Hematopoietic multipotent progenitor cell treated with erythropoietin and hydrocortisone succinate and interleukin-3 and kit ligand, for 15 days (in vitro differentiated cells): ENCODE measurements at places on chromosomes 16 and 17.
A peak's percentile ranks its signal among the peaks of the same experiment; 100 is the strongest.

DNA sequence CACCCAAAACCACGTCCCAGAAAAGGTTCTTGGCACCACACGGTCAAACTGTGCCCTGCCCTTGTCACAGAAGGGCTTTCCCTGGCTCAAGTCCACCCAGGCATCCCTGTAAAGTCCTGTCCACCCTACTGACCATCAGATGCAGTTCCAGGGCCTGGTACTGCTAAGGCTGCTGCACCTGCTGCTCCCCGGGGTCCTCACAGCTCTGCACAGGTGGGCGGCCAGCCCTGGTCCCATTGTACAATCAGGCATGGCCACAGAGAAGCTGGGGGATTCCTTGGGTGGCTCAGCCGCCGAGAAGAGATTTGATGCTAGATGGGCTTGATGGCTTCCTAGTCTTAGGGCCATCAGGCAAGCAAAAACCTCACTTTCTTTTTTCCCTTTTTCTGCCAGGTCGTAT lies 15.3 kb downstream of the ABCA3 start:
- DNase-seq = no peak

DNA sequence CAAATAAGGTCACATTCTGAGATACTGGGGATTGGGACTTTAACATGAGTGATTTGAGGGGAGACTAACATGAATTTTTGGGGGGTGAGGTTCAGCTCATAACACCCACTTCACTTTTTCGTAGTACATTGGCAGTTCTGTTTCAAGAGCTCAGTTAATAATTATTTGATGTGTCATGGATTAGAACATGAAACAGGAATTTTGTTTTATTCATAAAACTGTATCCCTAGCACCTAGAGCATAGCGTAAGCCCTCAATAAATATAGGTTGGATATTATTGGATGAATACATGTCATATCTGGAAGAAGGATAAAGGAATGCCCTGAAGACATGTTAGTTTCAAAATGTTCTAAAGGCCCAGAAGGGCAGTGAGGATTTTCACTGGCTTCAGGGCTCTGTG lies 119.8 kb downstream of the PRKCA start:
- DNase-seq = no peak

DNA sequence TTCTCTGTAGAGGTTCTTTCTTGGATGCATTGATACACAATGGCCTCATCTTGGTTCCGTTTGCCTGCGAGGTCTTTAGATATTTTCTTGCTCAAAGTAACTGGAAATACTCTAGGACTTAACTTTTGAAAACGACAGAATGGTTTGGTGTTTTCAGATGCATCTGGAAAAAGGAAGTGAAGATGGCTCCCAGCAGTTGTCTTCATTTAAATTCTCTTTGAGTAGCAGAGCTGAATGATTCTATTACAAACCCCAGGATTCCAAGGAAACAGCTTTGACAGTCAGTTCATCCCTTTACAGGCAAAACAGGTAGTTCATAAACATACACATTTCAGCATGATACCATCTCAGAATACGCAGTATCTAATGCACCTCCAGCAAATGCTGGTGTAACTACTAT lies 54.8 kb downstream of the PSMD12 start:
- no peak for DNase-seq

DNA sequence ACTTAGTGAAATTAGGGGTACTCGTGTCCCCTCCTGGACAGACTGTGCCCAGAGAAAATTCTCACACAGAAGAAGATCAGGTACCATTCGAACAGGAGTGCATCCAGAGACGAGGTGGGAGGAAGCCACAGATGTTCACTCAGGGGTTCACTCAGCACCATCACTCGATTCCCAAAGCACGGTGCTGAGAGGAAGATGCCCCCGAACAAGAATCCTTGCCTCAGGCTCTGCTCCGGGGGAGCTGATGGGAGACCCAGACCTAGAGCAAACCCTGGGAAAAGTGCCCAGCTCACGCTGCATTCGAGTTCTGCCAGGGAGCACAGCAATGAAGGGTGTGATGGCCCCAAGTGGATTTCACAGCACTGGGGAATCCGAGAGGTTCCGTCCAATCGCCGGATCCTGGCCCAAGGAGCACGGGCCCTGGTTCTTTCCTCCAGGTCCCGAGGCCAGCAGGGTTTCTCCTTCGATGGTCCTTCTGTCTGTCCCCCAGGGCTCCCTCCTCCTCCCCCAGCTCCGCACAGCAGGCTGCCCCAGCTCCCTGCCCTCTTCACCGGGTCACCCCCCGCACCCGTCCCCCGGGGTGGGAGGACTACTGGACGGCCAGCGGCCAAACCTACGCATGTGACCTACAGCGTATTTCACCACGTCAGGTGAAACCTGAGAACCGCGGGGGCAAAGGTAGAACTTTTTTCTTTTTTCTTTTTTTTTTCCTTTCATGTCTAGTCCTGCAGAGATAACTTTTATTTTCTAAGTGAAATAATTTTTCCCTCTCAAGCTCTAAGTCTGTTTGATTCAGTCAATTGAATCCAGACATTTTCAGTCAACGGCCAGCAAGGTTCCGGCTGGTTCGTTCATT lies 10.2 kb upstream of the UBE2I start:
- no peak for DNase-seq

DNA sequence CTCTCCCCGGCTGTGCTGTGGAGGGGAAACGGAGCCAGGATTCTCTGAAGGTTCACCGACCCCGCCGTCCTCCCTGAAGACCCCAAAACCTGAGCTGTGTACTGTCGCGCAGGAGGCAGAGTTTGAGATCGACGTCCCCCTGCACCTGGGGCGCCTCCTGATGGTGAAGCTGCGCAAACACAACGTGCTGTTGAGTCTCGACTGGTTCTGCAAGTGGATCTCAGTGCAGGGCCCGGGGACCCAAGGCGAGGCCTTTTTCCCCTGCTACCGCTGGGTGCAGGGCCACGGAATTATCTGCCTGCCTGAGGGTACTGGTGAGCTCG lies 62.6 kb upstream of the TEKT1 start:
- no peak for DNase-seq

- no peak for DNase-seq
Measured at GRCh38 chr16:48559462-48560211, 50.3 kb downstream of the N4BP1 start.

GRCh38 chr17:50731575-50732460 lies 12.4 kb downstream of the LUC7L3 start:
- peak; percentile 69 for DNase-seq

- DNase-seq = no peak
Measured at GRCh38 chr17:58515286-58515685, 848 bp upstream of the MTMR4 start.

- DNase-seq = no peak
Measured at GRCh38 chr16:19499006-19499405, 22.9 kb downstream of the GDE1 start.

DNA sequence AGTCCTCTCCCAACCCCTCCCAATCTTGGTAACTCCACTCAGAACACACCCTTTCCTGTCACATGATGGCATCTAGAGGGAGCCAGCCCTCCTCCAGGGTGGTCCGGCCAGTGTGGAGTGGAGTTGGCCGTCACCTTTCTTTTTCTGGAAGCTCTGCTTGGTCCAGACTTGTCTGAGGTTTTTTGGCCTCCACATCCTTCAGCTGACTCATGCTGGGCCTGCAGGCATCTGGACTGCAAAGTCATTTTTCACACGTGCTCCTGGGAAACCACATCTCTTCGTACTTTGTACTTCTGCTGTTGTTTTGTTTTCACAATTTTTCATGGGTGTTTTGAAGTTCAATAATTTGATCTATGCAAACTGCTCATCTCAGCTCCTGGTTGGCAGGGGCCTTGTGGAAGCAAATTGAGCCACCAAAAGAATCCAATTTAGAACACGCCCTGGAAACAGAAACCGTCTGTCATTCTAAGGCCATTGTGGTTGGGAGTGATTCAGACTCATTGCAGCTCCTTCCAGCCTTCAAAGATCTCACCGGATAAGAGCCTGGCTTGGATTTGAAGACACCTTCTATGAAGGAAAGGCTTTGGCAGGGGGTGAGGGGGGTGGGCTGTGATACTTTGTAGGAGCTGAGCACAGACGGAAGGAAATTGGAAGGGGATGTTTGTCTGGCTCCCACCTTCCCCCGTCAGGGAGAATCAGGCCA lies 42.4 kb upstream of the NF1 start:
- DNase-seq = no peak

DNA sequence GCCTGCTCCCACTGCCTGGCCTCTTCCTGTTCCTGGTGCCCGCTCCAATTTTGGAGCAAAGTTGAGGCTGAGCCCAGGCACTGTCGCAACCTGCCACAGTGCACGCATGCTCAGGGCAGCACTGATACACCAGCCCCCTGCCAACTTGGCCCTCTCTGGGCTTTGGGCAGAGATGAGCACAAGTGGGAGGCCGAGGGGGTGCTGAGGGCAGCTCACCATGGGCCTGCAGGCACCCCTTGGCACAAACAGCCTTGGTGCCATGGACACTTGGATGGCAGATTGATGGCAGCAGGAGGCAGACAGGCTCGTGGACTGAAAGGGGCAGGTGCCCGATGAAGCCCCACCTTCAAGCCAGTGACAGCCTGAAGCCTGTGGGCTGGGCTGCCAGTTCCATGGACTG lies 42.9 kb downstream of the PIGL start:
- no peak for DNase-seq

DNA sequence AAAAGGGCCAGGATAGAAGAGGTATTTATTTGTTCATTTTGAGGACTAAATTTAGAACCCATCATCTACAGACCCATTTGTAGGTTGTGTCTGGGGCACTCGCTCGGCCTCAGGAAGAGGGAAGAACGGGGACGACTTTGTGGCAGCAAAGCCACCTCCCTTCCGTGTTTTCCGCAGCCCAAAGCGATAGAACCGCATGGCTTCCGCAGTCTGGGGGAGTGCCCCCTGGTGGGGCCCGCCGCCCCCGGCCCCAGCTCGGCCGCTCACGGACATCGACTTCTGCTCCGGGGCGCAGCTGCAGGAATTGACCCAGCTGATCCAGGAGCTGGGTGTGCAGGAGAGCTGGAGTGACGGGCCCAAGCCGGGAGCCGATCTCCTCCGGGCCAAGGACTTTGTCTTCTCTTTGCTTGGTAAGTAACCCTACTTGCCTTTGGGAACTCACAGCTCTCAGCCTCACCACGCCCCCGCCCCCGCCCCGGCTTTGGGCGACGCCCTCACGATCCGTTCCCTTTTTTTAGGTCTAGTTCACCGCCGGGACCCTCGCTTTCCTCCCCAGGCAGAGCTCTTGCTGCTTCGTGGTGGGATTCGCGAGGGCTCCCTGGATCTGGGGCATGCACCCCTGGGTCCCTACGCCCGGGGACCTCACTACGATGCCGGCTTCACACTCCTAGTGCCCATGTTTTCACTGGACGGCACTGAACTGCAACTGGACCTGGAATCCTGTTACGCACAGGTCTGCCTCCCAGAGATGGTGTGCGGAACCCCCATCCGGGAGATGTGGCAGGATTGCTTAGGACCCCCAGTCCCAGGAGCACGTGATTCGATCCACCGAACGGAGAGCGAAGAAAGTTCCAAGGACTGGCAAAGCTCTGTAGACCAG lies 681 bp downstream of the TMEM102 start:
- DNase-seq = peak; percentile 42

GRCh38 chr16:20051147-20051546 lies 22.5 kb downstream of the GPR139 start:
- no peak for DNase-seq

DNA sequence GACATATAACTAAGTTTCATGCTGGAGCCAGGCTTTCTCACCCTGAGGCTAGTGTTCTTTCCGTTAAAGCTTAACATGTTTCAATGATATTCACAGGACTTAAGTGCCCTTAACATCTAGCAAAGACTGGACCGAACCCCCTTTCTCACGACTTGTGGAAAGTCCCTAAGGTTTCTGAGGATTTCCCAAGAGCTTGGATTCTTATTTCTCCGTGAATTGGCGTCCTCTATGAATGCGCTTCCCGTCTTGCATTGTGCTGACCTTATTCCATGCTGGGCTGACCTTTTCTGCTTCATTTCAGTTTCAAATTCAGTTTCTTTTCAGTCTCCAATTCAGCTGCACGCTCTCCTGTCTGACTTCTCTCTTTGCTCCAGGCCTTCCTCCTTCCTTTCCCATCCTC lies 206.4 kb downstream of the HS3ST3A1 start:
- DNase-seq = no peak

- no peak for DNase-seq
Measured at GRCh38 chr16:65054457-65054856, 67.4 kb downstream of the CDH11 start.

GRCh38 chr16:7315813-7316212 lies 16.8 kb upstream of the RBFOX1 start:
- DNase-seq = no peak

DNA sequence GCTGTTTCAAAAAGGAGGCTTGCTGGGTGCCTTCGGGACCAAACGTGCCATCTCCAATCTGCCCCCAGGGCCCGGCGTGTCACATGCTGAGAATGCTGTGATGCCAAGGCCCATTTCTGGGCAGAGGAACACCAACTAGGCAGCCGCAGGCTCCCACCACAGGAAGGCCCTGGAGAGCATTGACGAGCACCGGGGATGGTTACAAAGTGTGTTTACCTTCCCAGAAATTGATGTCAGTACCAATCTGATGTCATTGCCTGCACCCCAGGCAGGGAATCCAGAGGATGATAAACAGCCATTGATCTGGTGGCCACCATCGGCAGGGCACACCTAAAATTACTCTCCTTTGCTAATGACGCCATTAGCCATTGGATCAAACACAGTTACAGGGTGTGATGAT lies 418.1 kb upstream of the CDH5 start:
- no peak for DNase-seq

DNA sequence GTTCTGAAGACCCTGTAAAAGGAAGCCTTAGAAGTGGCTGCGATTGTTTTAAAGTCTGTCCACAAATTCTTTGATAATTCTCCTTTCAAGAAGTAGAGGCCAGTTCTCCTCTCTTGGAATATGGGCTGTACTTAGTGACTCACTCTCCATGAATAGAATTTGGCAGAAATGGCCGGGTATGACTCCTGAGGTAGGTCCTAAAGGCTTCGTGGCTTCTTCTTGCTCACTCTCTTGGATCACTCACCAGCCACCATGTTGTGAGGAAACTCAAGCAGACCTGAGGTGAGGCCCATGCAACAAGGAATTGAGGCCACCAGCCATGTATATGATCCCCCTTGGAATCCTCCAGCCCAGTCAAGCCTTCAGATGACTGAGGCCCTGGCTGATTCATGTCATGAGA lies 75.8 kb downstream of the WWOX start:
- DNase-seq = no peak

- no peak for DNase-seq
Measured at GRCh38 chr17:32192379-32192778, 50.1 kb downstream of the RHOT1 start.
